ENCODE measurements at places on chromosomes 1 and 21.

GRCh38 chr1:62082456-62083363 is 111.9 kb upstream of the L1TD1 start:
- peak; percentile 2 for DNase-seq

GRCh38 chr1:202462342-202463076 is 114.0 kb downstream of the PPP1R12B start:
- DNase-seq, result no peak

GRCh38 chr1:210222340-210223006 is 10.1 kb upstream of the SERTAD4 start:
- DNase-seq, result no peak

DNA sequence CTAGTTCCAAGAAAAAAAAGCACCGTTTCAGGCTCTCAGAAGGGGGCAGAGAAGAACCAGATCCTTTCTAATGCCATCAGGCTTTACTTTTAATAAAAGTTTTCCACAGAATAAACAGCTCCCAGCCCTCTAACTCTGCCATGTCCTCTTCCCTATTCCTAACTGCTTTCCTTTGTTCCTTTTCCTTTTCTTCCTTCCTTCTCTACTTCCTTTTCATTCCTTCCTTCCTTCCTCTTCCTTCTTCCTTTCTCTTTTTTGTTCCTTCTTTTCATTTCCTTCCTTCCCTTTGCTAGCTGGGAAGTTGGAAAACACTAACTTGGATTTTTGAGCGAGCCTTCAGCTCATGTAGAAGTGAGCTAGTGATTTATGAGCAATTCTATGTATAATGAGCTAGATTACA is 46.2 kb downstream of the KDM5B start:
- DNase-seq, result no peak

- DNase-seq, result no peak
These were observed 75.5 kb upstream of the RAB3GAP2 start for GRCh38 chr1:220347654-220348175.

GRCh38 chr1:14815175-14815877 is 216.8 kb downstream of the KAZN start:
- no peak for DNase-seq
